ENCODE measurements at places on chromosomes 5 and 9.

GRCh38 chr5:107676702-107677101 is 6.0 kb upstream of the EFNA5 start:
- DNase-seq: no peak

GRCh38 chr5:85108471-85108870 is 723.8 kb upstream of the EDIL3 start:
- no peak for DNase-seq

- DNase-seq: no peak
These were observed 44.2 kb upstream of the TLX3 start for GRCh38 chr5:171264843-171265242.

DNA sequence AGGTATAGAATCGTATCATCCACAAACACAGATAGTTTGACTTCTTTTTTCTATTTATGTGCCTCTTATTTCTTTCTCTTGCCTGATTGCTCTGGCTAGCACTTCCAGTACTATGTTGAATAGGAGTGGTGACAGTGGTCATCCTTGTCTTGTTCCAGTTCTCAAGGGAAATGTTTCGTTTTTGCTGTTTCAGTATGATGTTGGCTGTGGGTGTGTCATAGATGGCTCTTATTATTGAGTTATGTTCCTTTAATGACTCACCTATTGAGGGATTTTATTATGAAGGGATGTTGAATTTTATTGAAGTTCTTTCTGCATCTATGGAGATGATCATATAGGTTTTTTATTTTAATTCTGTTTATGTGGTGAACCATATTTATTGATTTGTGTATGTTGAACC is 70.3 kb downstream of the ENC1 start:
- DNase-seq: no peak

- no peak for DNase-seq
These were observed 1857.8 kb upstream of the WWC1 start for GRCh38 chr5:166433679-166434078.

- no peak for DNase-seq
These were observed 50.9 kb downstream of the BRINP1 start for GRCh38 chr9:119318371-119318770.
